ENCODE measurements at places on chromosomes 4 and X.

- DNase-seq: no peak
These were observed 63.3 kb upstream of the RXFP1 start for GRCh38 chr4:158458271-158458895.

GRCh38 chr4:35164063-35164462 is 1080.3 kb downstream of the ARAP2 start:
- DNase-seq: no peak

GRCh38 chr4:90152024-90152423 is 24.8 kb downstream of the CCSER1 start:
- DNase-seq: no peak

- DNase-seq: no peak
These were observed 170.7 kb downstream of the PTTG2 start for GRCh38 chr4:38130884-38131283.

DNA sequence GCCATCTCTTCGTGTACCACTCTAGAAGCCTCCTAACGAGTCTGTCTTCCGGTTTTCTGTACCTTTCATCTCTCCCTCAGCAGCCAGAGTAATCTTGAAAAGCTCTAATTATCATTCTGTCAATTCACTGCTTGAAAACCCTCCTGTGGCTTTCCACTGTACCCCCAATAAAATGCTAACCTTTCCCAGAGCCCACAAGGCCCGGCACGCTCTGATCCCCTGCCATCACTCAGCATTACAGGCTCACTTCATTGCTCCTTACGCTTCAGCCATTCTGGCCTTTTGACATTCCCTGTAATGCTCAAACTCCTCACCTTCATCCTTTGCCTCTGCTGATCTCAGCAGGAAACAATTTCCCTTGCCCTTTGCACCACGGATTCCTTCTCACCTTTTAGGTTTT is 112.9 kb downstream of the ARHGAP10 start:
- no peak for DNase-seq

DNA sequence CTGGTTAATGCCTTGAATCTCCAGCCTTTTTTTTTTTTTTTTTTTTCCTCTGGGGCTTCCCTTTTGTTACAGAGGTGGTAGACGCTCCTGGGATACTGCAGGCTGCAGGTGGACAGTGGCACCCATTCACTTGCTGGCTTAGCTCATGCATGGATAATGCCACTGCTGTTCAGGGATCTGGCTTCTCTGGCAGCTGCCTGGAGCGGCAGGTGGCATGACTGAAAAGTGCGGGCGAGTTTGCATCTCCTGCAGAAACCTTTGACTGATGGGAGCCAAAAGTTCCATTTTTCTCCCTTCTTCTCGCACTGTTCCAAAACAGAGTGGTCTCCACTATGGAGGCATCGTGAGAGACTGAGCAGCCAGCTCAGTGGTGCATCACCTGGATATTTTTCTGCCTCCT is 5.9 kb upstream of the STIM2 start:
- no peak for DNase-seq

GRCh38 chr4:47167081-47168035 is 136.0 kb downstream of the GABRB1 start:
- no peak for DNase-seq

DNA sequence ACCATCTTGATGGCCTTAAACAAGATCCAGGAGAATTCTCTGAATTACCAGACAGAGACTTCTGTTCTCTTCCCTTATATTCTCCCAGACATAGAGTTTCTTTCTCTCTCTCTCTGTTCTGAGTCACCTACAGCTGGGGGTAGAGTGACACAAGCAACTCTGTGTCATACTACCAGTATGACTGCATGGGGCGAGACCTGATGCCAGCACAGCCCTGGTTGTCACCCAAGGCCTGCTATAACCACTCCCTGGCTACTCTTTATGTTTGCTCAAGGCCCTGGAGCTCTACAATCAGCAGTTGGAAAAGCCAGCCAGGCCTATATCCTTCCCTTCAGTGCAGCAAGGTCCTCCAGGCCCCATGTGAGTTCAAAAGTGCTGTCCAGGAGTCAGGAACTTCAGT is 114.2 kb upstream of the TENT5D start:
- DNase-seq: no peak
